Melanocyte of skin (primary cell): ENCODE measurements at places on chromosomes 11 and 22. TPM values are rescaled to one million over a fixed set of nuclear protein-coding genes. Genes with fewer than 3 reads are reported as not detected.

RIMBP3B gene
- total RNA-seq = 0.31 TPM in 1 of 2 replicates, not detected in the other

KIAA1671 gene
- 4.1 and 5.1 TPM in 2 replicates for total RNA-seq

PRR5L gene
- 1.0 and 2.5 TPM in 2 replicates for total RNA-seq

YAP1 gene
- 83.9 and 110 TPM in 2 replicates for total RNA-seq

SAA2 gene
- not detected in 2 replicates for total RNA-seq

NELL1 gene
- total RNA-seq = under 0.01 and 2.2 TPM in 2 replicates

PEX26 gene
- total RNA-seq = 21.3 and 24.0 TPM in 2 replicates

OR5P2 gene
- not detected in 2 replicates for total RNA-seq

HORMAD2 gene
- not detected in 2 replicates for total RNA-seq

MUC6 gene
- not detected in 2 replicates for total RNA-seq

FHIP1B gene
- 14.7 and 20.7 TPM in 2 replicates for total RNA-seq

CHRNA10 gene
- total RNA-seq = 0.73 and 1.0 TPM in 2 replicates

MB gene
- not detected in 2 replicates for total RNA-seq

BAIAP2L2 gene
- total RNA-seq = 8.9 and 18.2 TPM in 2 replicates

DAGLA gene
- 2.4 and 2.5 TPM in 2 replicates for total RNA-seq

CHRDL2 gene
- not detected in 2 replicates for total RNA-seq

PGR gene
- total RNA-seq = not detected in 2 replicates

PPP2R5B gene
- 6.8 and 9.0 TPM in 2 replicates for total RNA-seq

TSSK2 gene
- not detected in 2 replicates for total RNA-seq

CFAP68 gene
- 26.9 and 29.9 TPM in 2 replicates for total RNA-seq

SEZ6L gene
- total RNA-seq = not detected in 2 replicates
